Islet precursor cell (in vitro differentiated cells): ENCODE measurements at places on chromosomes 11 and 22.
A peak's percentile ranks its signal among the peaks of the same experiment; 100 is the strongest.

- DNase-seq, result no peak
Observed at GRCh38 chr11:86969258-86969657, 14.1 kb upstream of the FZD4 start.

- DNase-seq, result peak; percentile 76
Observed at GRCh38 chr11:111299101-111300026, 1.0 kb downstream of the POU2AF3 start.

GRCh38 chr11:92739041-92739440 lies 230.4 kb upstream of the MTNR1B start:
- DNase-seq, result no peak

DNA sequence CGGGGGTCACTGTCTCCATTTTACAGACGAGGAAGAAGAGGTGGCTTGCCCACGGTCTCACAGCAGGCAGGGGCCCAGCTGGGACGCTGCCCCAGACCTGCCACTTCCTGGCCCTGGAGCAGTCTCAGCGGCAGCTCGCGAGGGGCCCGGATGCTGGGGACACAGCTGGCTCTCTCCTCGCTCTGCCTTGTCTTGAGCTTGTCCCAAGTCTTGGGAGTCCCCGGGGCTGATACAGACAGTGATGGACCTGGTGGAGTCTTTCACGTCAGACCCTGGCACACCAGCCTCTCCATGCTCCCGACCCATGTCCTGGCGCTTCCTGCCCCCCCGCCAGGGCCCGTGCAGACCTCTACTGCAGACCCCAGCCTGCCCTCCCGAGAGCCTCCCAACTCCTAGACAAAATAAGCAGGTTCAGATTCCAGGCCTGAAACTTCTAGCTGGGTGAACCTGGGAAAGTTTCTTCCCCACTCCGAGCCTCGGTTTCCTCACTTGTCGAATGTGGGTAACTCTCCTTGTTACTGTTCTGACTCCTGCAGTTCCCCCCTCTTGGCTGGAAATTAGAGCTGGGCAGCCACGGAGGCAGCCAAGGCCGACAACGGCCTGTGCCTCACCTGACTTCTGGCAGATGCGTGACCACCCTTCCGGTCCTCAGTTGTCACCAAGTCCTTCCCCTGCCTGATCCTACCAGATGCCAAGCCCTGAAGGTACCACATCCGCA lies 145.4 kb downstream of the CACNA1I start:
- DNase-seq, result no peak

GRCh38 chr22:33303099-33303498 lies 244.9 kb upstream of the SYN3 start:
- DNase-seq, result no peak

DNA sequence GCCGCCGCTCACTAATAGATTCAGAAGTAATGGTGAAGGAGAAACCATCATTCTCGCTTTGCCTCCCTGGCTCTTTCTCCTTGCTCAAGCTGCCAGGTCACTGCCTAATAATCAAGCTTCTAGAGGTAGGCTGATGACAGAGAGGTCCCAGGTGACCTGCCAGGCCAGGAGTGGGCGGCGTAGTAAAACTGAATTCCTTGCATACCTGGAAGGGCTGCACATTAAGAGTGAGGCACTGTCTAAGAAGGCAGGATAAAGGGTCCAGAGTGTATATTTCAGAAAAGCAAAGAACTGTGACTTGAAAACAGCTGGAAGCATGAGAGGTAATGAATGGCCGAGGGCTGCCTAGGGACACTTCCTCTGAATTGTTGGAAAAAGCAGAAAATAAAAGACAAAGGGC lies 4.1 kb downstream of the SYT13 start:
- peak; percentile 85 for DNase-seq

GRCh38 chr11:109553284-109553683 lies 131.3 kb downstream of the C11orf87 start:
- no peak for DNase-seq

DNA sequence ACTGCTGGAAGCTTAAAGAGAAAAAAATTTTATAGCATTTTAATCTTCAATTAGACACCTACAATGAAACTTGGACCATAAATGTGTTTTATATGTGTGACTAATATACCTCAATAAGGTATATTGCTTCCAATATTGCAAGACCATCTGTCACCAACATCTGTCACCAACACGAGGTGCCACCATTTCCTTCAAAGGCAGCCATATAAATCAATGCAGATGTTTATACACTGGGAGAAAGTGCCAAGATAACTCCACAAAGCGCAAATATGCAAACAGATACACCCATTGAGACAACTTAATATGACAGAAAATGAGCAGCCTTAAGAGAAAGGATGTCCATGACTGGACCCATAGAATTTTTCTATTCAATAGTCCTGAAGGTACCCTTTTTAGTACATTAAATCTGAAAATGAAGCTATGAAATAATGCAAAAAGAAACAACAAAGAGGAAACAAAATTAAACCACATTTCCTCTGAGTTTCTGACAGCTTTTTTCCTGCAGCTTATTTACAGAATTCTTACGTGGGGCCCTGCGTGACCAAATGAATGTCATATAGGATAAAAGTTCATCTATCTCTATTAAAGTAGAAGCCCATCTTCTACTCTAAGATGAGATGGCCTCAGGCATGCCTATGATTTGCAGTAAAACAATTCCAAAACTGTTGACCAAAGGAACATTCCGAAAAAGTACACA lies 12.5 kb downstream of the MPZL3 start:
- no peak for DNase-seq

DNA sequence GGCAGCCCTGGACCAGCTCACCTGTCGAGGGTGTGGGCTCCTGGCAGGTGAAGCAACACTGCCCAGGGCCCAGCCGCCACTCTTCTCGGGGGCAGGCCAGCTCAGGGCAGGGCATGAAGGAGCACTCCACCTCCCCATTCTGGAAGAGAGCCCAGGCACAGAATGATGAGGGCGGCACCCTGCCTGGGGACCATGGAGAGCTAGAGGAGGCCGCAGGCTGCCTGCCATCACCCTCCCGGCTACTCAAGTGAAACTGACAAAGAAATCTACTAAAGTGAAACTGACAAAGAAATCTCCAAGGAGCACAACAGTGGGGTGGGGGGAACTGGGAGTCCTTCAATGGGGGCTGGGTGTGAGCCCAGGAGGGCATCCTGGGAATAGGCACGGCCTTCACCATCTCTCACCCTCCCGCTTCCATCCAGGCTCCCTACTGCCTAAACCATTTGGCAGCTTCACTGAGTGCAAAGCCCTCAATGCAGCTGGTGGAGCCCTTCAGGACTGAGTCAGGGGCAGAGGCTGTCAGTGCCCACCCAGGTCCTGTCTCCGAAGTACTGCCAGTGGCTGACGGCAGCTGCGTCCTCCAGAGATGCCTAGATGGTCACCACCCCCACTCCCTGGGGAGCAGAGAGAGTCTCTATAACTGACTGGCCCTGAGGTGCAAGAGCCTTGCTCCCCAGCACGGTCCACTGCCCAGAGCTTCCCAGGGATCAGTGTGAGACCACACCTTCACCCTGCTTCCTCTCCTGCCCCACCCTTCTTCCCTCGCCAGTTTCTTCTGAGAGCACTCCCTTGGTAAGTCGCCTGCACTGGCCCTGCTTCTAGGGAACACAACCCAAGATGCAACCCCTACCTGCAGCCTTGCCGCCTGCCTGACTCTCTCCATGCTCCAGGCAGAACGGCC lies 21.7 kb downstream of the VWCE start:
- no peak for DNase-seq

DNA sequence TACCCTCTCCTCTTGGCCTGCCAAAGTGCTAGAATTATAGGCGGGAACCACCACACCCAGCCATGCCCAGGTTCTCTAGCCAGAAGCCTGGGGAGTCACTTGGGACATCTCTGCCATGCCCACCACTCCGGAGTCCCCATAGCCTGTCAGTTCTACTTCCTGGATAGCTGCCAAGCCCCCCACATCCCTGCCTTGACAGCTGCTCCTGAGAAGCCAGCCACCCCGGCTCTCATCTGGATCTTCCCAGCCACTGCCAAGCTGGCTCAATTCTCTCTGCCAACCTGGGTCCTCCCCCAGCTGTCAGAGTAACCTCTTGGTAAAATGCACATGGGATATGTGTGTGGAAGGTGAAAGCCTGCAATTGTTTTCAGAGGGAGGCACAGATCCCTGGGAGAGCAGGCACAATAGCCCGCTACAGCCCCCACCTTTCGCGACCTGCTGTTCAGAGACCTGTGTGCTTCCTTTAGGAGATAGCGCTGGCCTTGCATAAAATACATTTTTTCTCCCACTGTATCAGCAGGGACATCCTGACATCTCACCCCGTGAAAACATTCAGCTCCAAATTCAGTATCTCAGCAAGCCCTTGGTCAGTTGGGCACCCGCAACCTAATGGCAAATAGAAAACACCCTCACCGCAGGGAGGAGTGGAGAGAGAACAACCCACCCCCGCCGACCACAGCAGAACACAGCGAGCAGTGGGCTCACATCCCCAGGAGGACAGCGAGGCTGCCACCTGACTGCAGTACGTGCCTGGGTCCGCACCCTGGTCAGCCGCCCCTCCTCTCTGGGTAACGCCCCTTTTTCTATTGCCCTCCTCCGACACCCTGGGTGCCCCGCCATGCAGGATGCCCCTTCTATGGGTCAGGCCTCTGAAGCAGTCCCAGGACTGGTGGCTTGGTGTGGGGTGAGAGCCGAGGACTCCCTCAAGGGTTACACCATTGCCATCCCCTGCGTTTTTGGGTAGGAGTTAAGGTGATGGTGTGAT lies 1342.2 kb downstream of the BRD1 start:
- DNase-seq, result peak; percentile 47

DNA sequence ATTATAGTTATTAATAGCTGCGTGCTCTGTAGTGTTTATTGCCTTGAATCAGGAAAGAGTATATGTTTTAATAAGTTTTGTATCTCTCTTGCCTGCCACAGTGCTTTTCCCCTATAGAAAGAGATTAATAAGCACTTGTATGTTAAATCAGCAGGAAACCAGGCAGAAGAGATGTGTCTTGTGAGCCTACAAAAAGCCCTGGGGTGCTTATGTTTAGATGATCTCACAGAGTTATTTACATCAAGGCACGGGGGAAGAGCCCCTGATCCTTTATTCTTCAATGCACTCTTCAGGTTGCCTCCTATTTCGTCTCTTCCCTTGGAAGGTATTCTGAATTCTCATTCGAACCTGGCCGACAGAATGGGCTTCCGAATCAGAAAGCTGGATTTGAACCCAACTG lies 183.0 kb downstream of the MAML2 start:
- DNase-seq, result no peak

GRCh38 chr11:78542007-78542406 lies 32.7 kb downstream of the NARS2 start:
- no peak for DNase-seq

DNA sequence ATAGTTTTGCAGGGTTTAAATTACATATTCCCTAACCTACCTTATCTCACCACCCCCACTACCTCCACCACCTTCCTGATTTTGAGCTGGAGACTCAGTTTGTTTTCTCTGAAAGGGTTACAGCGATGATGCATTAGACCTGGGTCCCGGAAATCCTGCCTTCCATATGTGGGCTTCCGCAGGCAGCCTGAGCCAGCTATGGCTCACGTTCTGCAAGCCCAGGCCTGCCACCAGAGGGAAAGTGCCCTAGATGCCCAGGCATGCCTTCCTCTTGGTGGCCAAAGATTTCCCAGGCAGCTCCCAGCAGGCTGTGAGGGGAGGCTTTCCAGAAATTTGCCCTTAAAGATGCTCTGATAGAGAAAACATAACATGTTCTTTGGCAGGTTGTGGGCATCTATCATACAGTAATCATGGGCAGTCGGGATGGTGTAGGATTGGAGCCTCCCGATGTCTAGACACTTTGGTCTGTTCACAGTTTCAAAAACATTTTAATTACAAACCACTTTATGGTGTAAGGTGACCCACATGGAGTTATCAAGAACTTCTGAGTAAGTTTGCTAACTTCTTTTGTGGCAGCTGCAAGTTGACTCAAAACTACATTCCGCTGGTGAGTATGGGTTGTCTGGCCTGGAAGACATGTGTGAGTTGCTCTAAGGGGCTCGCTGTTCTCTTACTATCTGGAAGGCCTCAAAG lies 79.3 kb downstream of the MICAL2 start:
- DNase-seq, result no peak

- no peak for DNase-seq
Observed at GRCh38 chr11:117083011-117083935, 15.0 kb downstream of the SIK3 start.

DNA sequence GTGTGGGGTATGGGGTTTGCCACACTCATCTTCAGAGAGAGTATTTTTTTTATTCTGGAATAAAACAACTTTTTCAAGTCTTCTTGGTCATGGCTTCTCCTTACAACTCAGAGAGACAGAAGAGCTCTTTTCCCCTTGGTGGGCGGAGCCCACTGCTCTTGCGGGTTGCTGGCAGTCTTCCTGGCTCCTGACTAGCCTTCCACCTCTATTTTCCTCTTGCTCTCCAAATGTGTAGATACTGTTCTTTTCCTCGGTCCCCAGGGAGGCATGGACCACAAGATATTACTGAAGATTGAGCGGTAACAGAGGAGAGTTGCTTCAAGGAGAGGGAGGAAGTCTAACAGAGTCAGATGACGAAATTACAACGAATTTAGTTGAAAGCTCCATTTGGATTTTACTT lies 210.6 kb downstream of the NTM start:
- DNase-seq, result no peak

DNA sequence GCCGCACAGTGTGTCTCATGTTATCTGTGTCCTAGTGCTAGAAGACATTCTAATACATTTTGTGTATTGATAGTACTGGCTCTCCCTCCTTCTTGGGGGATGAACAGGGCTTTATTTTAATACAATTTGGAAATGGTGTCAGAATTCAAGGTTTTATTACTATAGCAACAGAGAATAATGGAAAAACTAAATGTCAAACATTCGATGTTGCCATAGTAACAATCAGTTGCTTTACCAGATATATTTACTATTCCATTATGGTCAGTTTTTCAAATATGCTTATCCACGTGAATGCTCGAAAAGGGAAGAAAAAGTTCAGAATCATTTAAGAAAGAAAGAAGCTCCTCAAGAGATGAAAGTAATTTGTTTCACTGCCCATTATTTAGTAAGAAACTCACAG lies 8.6 kb upstream of the MSANTD4 start:
- no peak for DNase-seq

GRCh38 chr11:11171854-11172253 lies 181.2 kb downstream of the CSNK2A3 start:
- no peak for DNase-seq

DNA sequence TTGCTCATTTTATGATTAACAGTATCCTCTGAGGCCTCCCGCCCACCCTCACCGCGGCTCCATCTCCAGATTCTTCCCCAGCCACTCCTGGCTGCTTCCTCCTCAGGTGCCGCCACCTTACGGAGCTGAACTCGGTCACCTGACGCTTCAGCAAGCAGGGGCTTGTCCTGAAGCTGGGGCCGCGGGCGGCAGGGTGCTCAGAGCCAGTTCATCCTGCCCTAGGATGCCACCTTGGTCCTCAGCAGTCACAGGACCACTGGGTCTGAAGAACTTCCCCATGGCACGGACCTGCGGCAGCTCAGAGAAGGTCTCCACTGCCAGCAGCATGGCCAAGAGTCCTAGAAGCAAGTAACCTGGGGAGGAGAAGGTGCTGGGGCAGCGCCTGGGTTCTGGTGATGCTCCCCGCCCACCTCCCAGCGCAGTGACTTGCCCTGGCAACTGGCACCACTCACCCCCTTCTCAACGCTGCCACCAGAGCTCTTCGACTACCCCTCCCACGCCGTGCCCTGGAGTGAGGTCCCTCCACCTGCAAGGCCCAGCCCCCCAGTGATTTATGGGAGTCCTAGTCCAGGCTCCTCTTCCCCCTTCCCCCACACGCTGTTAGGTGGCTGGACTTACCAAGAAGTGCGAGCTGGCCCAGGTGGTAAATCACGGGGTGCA lies 2.6 kb downstream of the KCNK7 start:
- no peak for DNase-seq
